ENCODE measurements at places on chromosomes 6 and 20.

DNA sequence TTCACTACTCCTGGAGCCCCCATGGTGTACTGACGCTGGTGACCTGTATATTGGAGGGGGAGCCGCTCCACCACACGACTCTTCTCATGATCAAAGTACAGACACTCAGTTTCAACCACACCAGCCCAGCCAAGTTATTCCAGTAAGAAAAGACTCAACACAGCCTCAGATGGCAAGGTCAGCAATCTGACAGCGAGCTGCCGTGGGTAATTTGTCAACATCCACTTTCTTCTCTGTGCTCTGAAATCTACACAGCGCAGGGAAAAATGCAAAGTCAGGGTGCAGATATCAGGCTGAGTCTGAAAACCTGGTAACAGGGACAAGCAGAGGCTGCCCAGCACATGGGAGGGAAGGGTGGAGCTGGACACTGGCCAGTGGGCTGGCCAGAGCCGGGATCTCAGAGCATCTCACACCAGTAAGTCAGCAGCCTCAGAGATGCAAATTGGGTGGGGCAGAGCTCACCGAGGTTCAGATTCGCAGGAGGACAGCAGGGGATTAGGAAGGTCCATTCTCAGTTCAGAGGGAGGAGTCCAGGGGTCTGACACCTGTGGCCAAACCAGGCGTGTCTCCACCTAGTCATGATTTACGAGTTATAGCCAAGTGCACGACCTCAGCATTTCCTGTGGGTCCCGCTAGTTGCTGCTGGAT is 44.5 kb upstream of the RPS6KA2 start:
- DNase-seq: no peak

DNA sequence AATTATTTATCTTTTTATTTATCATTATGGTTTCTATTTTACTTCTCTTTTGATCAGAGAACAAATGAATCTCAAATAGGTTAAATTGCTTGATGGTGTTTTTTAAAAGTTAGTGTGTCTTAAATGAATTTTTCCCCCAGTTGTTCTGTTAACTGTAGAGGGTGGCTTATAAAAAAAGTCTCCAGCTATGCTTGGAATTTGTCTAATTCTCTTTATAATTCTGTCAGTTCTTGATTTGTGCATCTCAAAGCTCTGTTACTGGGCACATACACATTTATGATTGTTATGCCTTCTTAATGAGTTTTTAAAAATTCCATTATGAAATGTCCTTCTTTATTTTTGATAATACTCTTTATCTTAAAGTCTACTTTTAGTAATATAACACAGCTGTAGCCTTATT is 58.0 kb downstream of the LIN28B start:
- no peak for DNase-seq

DNA sequence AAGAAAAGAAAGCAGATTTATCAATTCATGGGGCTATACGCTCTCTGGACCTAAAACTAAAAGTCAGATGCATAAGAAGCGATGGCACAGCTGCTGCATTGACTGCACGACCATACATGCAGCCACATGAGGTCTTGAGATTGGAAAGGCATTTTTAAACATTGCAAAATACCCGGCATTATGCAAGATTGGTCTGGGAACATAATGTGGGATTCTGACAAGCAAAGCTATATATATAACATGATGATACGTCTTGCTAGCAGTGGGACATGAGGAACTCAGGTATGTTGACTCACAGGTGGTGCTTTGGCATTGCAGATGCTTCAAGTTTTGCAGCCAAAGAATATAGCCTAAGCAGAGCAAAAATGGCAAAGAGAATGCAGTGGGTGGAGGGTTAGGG is 55.1 kb downstream of the SAMD3 start:
- DNase-seq: no peak

- peak; percentile 91 for DNase-seq
These were observed 41.6 kb downstream of the UNC5CL start for GRCh38 chr6:40997234-40997957.

- DNase-seq: peak; percentile 36
These were observed 57.4 kb upstream of the FOXC1 start for GRCh38 chr6:1552296-1552761.

- peak; percentile 73 for DNase-seq
These were observed 672.9 kb upstream of the MARCKS start for GRCh38 chr6:113184291-113184690.

DNA sequence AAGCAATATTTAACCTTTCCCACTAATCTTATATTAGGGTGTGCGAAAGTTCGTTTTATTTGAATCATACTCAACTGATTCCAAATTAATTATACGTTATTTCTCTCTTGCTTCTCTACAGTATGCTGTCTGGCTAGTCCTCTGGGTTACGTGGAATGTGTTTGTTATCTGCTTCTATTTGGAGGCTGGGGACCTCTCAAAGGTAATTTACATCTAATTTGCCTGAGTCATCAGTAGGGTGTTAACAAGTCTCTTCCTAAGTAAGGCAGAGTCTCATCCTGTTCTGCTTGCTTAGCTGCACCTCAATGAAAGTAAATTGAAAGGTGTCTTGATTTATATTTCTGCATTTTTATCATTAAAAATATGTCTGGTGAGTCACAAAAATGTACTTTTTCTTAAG is 551.5 kb downstream of the NKAIN2 start:
- no peak for DNase-seq

Measured in kidney tubule cell (primary cell).